Endothelial cell (in vitro differentiated cells): ENCODE measurements at places on chromosomes 1 and 21.
A peak's percentile ranks its signal among the peaks of the same experiment; 100 is the strongest.

- DNase-seq = no peak
Observed at GRCh38 chr1:94821636-94822305, 1.6 kb downstream of the SLC44A3 start.

- DNase-seq = no peak
Observed at GRCh38 chr1:34408011-34408410, 231.3 kb downstream of the C1orf94 start.

DNA sequence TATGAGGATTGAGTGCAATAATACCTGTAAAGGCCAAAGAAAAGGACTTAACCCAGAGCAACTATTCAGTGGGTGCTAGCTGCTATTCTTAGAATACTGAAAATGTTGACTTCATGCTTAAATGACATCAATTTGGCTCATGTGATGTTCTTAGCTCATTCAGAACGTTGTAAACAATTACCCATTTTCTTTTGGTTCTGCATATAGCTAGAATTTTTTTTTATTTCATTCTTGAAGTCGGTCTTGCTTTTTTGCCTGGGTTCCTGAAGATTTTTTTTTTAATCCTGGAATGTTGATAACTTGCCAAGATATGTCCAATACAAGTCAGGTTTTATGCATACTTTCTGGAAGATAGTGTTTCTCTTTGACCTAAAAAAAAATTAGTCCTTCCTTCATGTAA is 772.0 kb downstream of the LTN1 start:
- no peak for DNase-seq

DNA sequence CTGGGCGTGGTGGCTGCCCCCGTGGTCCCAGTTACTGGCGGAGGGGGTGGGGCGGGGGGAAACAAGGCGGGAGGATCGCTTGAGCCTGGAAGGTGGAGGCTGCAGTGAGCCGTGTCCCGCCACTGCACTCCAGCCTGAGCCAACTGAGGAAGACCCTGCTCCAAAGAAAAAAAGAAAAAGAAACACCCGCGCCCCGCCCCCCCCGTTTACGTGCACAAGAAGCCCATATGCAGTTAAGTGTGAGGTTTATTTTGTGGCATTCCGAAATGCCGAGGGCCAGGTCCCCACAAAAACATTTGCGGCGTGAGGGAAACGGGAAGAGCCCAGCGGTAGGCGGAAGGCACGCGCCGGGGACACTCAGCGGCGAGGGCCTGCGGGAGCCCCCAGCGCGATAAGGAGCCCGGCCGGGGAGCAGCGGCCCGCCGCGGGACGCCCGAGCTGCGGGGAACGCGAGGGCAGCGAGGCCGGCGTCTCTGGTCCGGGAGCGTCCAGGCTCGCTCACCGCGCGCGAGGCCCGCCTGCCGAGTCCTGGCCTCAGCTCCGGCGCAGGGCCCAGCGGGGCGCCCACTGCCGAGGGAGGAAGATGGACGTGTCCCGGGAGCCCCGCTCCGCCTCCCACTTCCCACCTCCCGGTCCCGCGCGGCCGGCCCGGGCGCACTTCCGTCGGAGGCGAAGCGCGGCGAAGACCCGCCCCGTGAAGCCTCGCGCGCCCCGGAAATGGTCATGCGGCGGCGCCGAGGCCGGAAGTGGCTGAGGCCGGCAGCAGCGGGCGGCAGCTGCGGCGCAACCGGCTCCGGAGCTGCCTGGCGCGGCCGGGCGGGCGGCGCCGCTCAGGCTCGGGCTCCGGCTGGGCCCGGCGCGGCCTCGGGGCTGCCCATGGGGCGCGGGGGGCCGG is at the start of gene TRAPPC10:
Gene TRAPPC10 (plus strand): TSS at position 731 of the 895 bp plus-strand sequence. CDS start 185 bp downstream, outside the sequence.
- DNase-seq = peak; percentile 66

- no peak for DNase-seq
Observed at GRCh38 chr1:98314601-98315000, 346.9 kb upstream of the SNX7 start.

DNA sequence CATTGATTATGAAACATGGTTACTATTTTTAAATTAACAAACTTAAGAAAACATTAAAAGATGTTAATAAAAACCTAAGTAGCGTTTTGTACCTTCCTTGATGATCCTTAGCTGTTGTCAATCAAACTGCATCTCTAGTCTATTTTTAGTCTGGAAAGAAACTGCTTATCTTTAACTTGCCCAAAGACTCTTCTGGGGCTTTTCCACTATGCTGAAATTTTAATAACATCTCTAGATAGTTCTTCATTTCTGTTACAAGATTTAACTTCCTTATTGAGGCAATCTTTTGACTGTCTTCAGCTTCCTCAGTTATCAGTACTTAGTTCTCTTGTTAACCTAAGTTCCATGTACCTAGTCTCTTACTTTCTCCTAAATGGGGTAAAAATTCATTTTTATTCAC is 135.9 kb upstream of the HMCN1 start:
- no peak for DNase-seq

- no peak for DNase-seq
Observed at GRCh38 chr1:98336472-98337083, 324.9 kb upstream of the SNX7 start.

DNA sequence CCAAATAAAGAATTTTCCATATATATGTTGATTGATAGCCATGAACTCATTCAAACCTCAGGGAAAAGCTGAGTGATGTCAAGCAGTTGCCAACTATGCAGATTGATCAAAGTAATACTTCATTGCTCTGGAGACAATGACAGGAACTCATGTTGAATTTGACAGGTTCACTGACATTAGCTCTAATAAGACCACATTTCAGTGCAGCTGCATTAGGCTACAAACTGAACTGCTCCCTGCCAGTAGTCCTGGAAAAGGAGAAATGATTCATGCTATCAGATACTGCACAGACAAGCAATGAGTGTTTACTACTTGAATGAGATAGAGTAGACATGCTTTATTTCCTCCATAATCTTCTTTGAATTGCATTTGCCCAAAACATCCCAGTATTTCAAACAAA is 948.4 kb downstream of the MRPL39 start:
- no peak for DNase-seq

DNA sequence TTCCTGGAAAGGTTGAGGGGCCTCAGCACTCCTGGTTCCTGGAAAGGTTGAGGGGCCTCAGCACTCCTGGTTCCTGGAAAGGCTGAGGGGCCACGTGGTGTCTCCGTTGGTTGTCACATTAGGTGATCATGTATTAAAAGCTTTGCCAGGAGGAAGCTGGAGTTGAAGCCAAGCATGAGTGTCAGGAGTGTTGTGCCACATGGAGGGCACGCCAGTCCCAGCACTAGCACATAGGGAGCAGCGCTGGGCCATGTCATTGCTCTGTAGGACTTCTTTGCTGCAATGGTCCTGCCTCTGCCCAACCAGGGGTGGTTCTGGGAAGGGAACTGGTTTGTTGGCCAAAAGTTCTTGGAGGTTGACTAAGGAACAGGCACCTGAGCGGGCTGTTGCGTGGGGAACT is 13.3 kb downstream of the ATP5PO start:
- DNase-seq = no peak
